ENCODE measurements at places on chromosomes 12 and 14. TPM values are rescaled to one million over a fixed set of nuclear protein-coding genes. Genes with fewer than 3 reads are reported as not detected.

LRRC43 gene
- total RNA-seq, result 0.60 TPM

POTEM gene
- not detected for total RNA-seq

LRRC10 gene
- total RNA-seq, result not detected

TRIAP1 gene
- 56.8 TPM for total RNA-seq

STAB2 gene
- not detected for total RNA-seq

SERPINA5 gene
- not detected for total RNA-seq

DNA sequence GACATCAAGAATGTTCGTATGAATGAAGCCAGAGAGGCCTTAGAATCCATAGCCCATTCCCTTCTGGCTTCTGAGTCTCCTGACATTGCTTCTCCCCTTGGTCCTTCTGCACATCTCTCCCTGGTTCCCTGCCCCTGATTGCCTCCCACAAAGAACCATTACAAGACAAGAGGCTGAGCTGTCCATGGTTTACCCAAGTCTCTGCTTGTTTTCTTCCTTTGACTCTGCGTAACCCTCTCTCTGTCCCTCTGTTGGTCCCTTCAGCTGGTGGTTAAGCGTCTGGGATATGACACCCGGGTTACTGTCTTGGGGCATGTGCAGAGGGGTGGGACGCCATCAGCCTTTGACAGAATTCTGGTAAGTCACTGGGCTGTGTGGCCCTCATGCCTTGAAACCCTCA lies 15.9 kb downstream of the PFKM start:
- no peak for DNase-seq

DNA sequence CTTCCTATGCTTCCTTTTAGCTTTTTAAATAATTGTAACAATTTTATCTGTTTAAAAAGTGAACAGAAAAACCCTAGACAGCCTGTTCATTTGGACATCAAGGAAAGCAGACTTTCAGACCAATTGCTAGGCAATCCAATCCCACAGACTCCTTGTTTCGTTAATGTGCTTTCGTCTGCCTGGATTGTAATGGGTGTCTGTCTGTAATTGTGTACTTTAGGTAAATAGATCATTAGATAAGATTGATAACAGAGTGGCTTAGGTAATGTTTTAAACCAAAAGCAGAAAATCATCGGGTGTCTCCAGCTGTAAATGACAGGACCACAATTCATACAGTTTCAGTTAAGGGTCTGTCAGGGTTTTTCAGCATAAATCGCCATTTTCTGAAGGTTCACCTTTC lies 19.6 kb downstream of the CCDC60 start:
- DNase-seq, result no peak

DNA sequence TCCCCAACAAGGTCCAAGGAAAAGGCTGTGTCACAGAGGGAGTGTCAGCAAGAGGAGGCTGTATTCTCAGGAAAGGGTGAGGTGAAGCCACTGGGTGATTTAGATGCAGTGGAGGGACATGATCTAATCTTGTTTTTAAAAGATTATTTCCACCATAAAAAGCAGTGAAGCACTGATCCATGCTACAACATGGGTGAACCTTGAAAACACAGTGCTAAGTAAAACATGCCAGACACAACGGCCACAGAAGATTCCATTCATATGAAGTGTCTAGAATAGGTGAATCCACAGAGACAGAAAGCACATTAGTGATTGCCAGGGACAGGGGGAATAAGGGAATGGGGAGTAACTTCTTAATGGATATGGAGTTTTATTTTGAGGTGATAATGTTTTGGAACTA lies 12.8 kb downstream of the RITA1 start:
- no peak for DNase-seq

GRCh38 chr14:104687601-104688504 lies 1.6 kb upstream of the INF2 start:
- DNase-seq, result no peak

DNA sequence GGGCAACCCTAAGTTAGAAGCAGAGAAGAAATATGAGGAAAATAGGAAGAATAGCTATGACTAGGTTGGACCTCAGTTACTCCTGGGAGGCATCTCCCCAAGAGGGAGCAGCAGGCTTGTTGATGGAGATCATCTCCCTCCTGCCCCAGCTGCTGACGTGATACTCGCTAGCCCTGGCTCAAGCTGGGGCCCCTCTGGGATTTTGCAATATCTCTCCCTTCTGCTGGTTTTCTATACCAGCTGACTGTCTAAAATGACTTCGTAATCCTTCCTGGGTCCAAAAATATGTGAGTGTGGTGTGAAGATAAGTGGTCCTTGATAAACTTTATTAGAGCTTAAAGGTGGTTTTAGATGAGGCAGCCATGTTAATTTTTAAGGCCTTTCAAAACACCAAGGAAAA lies 4.5 kb upstream of the HECTD4 start:
- DNase-seq, result no peak

- DNase-seq, result no peak
Measured at GRCh38 chr14:105139831-105140239, 28.7 kb downstream of the JAG2 start.

GRCh38 chr12:57455374-57456144 lies 452 bp downstream of the INHBE start:
- no peak for DNase-seq

DNA sequence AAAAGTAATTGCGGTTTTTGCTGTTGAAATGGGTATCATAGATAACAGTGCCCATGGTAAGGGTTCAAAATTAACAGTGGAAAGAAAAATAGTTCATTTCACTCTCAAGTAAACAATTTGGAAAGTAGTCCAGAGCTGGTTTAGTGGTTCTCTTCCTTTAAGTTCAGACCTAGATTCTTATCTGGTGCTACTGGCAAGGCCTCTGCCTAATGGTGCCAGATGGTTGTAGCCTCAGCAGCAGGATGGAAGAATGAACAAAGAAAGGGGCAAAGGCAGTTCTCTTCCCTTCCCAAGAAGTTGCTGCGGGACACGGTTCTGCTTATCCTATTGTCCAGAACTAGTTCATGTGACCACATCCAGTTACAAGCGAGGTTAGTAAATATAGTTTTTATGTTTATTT lies 10.5 kb downstream of the ARG2 start:
- no peak for DNase-seq

All from activated naive CD4-positive, alpha-beta T cell treated with anti-CD3 and anti-CD28 coated beads for 36 hours (primary cell).